Right lobe of liver (tissue), 6 donors: ENCODE measurements at places on chromosomes 11 and 22. TPM values are rescaled to one million over a fixed set of nuclear protein-coding genes. Genes with fewer than 3 reads are reported as not detected.
A peak's percentile ranks its signal among the peaks of the same experiment; 100 is the strongest.

DNA sequence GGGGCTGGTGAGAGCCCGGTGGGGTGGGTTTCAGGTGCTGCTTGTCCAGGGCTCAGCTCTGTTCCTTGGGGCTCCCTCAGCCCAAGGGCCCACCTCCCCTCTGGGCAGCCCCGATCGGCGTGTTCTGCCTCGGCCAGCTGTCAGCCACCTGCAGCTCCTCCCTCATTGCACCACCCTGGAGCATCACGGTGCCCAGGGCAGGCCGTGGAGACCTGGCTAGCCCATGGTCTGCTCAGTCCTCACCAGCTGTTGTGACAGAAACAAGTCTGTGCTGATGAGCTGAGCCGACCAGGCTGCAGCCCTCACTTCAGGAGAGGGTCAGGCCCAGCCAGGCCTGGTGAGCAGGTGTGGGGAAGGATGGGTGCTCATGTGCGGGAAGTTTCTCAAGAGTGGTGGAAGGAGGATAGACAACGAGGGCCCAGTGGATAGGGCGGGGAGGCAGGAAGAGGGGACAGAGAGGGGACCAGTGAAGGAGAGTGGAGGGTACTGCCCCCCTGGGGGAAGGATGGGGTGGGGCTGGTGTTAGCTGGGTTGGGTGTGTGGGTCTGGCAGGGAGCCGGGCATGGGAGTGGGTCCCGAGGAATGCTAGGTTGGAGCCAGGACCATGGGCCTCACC lies 16.5 kb upstream of the RTN4R start:
- no peaks in the 10 kb centered on the region for H3K36me3 ChIP-seq
- no peaks in the 10 kb centered on the region for H3K27me3 ChIP-seq
- H3K4me1 ChIP-seq = peaks cover 3% of the 10 kb centered on the region

The MAP4K2 gene
- 4.2 TPM for total RNA-seq

DNA sequence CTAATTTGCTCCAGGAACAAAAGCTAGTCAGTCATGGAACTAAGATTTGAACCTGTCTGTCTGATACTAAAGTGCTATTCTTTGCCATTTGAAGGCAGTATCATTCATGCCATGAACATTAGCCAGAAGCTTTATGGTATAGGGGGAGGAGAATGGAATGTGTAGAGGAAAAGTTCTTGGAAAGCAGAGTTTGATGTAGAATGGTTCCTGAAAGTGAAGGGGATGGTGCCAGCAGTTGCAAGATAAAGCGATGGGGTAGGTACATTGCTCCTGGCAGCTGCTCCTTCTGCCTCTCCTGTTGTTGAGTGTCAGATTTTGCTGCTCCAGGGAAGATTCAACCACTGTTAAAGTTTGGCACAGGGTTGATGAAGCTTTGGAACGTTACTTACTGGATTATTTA lies 53.4 kb downstream of the ARHGAP42 start:
- H3K27ac ChIP-seq = no peak overlapping the region
- no peaks in the 10 kb centered on the region for H3K4me1 ChIP-seq
- no peaks in the 10 kb centered on the region for H3K27me3 ChIP-seq
- H3K4me3 ChIP-seq = no peak overlapping the region

The MMP8 gene
- not detected for total RNA-seq

The FOLH1 gene
- 17.1 TPM for total RNA-seq

DNA sequence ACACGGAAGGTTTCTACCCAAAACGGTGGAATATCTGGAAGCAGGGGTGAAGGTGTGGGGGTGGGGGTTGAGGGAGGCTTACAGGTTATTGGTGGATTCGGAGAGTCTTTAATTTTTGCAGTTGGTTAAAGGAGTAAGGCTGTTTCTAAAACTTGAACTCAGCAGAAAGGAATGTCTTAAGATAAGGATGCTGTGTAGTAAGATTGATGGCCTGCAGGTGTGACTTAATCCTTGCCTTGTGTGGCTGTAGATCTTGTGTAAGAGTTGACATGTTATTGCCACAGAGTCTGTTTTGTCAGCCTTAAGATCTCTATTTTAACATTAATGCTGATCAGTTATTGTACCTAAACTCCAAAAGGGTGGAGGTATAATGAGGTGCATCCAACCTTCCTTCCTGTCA lies 16.4 kb upstream of the OR6M1 start:
- H3K36me3 ChIP-seq = no peaks in the 10 kb centered on the region
- peak overlapping the region; percentile 14 for H3K27ac ChIP-seq
- no peak for DNase-seq
- no peak overlapping the region for H3K4me3 ChIP-seq
- no peaks in the 10 kb centered on the region for H3K27me3 ChIP-seq

GRCh38 chr22:46462726-46463371 lies 74.6 kb downstream of the CELSR1 start:
- no peak overlapping the region for H3K27ac ChIP-seq
- no peaks in the 10 kb centered on the region for H3K36me3 ChIP-seq
- H3K27me3 ChIP-seq = no peaks in the 10 kb centered on the region
- no peaks in the 10 kb centered on the region for H3K4me1 ChIP-seq
- H3K4me3 ChIP-seq = no peak overlapping the region
- DNase-seq = no peak

The INPP5J gene
- total RNA-seq = 0.49 TPM

DNA sequence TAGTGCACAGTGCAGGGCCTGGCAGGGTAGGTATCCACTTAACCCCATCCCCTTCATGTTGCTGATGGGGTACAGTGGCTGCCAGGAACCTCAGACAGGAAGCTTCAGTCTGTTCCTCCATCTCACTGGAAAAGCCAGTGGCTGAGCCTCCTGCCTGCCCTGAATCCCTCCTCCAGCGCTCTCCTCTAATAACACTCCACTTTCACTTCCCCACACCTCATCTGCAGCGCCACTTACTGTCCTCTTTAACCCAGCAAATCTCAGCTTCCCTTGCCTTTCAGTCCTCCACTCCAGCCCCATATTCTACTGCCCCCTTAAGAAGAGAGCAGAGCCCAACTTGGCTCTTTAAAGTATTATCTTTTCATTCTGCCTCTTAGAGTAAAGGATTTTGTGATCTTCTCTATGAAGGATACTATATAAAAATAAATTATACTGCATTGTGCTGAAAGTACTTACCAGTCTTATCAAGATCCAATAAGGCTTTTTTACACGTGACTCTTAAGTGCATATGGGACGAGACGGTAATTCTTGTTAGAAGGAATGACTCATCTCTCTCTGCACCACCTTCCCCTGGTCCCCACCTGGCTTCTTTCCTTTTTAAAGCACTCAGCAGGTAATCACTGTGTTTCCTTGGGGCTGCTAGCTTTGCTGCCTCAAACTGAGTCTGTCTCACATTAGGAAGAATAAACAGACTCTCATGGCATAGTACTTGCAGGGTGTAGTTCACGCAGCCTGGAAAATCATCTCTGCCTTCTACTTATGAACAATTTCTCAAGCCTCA lies 238.0 kb upstream of the NARS2 start:
- H3K36me3 ChIP-seq = no peaks in the 10 kb centered on the region
- DNase-seq = no peak
- no peaks in the 10 kb centered on the region for H3K4me1 ChIP-seq
- no peak overlapping the region for H3K27ac ChIP-seq

- no peaks in the 10 kb centered on the region for H3K4me1 ChIP-seq
- H3K27ac ChIP-seq = no peak overlapping the region
- H3K36me3 ChIP-seq = no peaks in the 10 kb centered on the region
- no peak for DNase-seq
- H3K4me3 ChIP-seq = no peak overlapping the region
- H3K27me3 ChIP-seq = no peaks in the 10 kb centered on the region
These were observed 7.5 kb downstream of the CLCF1 start for GRCh38 chr11:67365736-67366444.

GRCh38 chr22:37061611-37062375 lies 10.3 kb downstream of the KCTD17 start:
- no peak for DNase-seq
- H3K27me3 ChIP-seq = no peaks in the 10 kb centered on the region
- H3K4me3 ChIP-seq = no peak overlapping the region

The OR51E2 gene
- not detected for total RNA-seq

The SNX32 gene
- 0.16 TPM for total RNA-seq

DNA sequence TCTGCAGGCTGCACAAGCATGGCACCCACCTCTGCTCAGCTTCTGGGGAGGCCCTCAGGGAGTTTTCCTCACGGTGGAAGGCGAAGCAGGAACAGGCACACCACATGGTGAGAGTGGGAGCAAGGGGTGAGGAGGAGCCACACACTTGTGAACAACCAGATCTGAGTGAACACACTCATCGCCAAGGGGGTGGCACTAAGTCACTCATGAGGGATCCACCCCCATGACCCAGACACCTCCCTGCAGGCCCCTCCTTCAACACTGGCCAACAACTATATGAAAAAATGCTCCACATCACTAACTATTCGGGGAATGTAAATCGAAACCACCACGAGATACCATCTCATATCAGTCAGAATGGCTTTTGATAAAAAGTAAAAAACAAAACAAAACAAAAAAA lies 722 bp upstream of the KRTAP5-2 start:
- no peak for DNase-seq
- H3K27me3 ChIP-seq = no peaks in the 10 kb centered on the region
- no peak overlapping the region for H3K4me3 ChIP-seq
- no peaks in the 10 kb centered on the region for H3K4me1 ChIP-seq

The LMO1 gene
- not detected for total RNA-seq

GRCh38 chr11:19493446-19494213 lies 219.0 kb upstream of the NAV2 start:
- no peak overlapping the region for H3K27ac ChIP-seq
- no peak overlapping the region for H3K4me3 ChIP-seq
- DNase-seq = no peak
- H3K4me1 ChIP-seq = no peaks in the 10 kb centered on the region

The C22orf42 gene
- total RNA-seq = not detected

- H3K27me3 ChIP-seq = no peaks in the 10 kb centered on the region
- peak overlapping the region; percentile 87 for H3K27ac ChIP-seq
- no peak overlapping the region for H3K4me3 ChIP-seq
- H3K36me3 ChIP-seq = peaks cover 5% of the 10 kb centered on the region
These were observed 66.0 kb upstream of the PPARA start for GRCh38 chr22:46084376-46084775.

The CTSD gene
- total RNA-seq = 1,329 TPM

The PHLDA2 gene
- not detected for total RNA-seq

- peak; percentile 89 for DNase-seq
- H3K36me3 ChIP-seq = no peaks in the 10 kb centered on the region
- peak overlapping the region; percentile 85 for H3K27ac ChIP-seq
- H3K4me3 ChIP-seq = peak overlapping the region; percentile 89
- H3K27me3 ChIP-seq = no peaks in the 10 kb centered on the region
These were observed 3.8 kb downstream of the SMTN start for GRCh38 chr22:31084811-31085492.

The MCAM gene
- total RNA-seq = 28.7 TPM

DNA sequence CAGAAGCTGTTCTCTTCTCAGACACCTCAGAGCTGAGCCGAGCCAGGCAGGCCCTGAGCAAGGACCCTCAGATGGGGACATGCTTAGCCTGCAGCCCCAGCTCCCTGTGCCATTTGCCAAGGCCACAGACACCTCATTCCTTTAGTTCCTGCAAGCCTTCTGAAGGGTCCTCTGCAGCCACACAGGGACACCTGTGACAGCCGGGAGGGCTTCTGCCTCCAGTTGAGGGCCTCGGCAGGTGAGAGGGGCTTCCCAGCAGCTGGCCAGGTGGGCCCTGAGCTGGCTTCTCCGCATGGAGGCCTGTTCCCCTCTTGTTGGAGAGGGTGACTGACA lies 18.2 kb downstream of the INCENP start:
- no peak overlapping the region for H3K27ac ChIP-seq
- DNase-seq = no peak

- H3K4me3 ChIP-seq = no peak overlapping the region
- H3K27me3 ChIP-seq = no peaks in the 10 kb centered on the region
- H3K36me3 ChIP-seq = no peaks in the 10 kb centered on the region
- peak overlapping the region; percentile 38 for H3K27ac ChIP-seq
These were observed 109.9 kb downstream of the CSNK2A3 start for GRCh38 chr11:11243209-11243589.

- no peaks in the 10 kb centered on the region for H3K36me3 ChIP-seq
- H3K4me3 ChIP-seq = no peak overlapping the region
- no peaks in the 10 kb centered on the region for H3K27me3 ChIP-seq
- H3K27ac ChIP-seq = no peak overlapping the region
- no peak for DNase-seq
- H3K4me1 ChIP-seq = no peaks in the 10 kb centered on the region
These were observed 76.1 kb upstream of the LIN7C start for GRCh38 chr11:27582621-27583020.

GRCh38 chr11:127709960-127710359 lies 709.4 kb upstream of the KIRREL3 start:
- no peak overlapping the region for H3K27ac ChIP-seq
- H3K27me3 ChIP-seq = no peaks in the 10 kb centered on the region
- DNase-seq = no peak
- no peaks in the 10 kb centered on the region for H3K36me3 ChIP-seq

GRCh38 chr11:36478700-36479329 lies 31.3 kb downstream of the TRAF6 start:
- no peaks in the 10 kb centered on the region for H3K27me3 ChIP-seq
- H3K4me1 ChIP-seq = no peaks in the 10 kb centered on the region
- peaks cover 3% of the 10 kb centered on the region for H3K36me3 ChIP-seq
- no peak overlapping the region for H3K4me3 ChIP-seq

The MOGAT2 gene
- 164 TPM for total RNA-seq

DNA sequence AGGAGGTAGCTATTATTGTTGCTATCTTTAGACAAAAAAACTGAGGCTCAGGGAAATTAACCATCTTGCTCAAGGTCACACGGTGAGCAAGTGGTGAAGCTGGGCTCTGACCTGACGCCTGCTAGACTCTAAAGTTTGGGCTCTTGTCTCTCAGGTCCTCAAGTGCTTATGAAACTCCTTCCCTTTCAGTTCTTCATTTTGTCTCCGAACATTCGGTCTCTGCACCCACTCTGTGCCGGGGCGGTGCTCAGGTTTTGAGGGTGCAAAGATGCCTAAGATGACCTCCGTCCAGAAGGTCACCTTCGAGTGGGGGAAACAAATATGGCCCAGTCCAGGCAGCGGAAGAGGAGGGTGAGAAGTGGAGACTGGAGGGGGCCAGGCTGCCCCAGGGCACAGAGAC lies 16.0 kb downstream of the OVOL1 start:
- H3K4me3 ChIP-seq = no peak overlapping the region
- H3K4me1 ChIP-seq = no peaks in the 10 kb centered on the region
- H3K27ac ChIP-seq = no peak overlapping the region

DNA sequence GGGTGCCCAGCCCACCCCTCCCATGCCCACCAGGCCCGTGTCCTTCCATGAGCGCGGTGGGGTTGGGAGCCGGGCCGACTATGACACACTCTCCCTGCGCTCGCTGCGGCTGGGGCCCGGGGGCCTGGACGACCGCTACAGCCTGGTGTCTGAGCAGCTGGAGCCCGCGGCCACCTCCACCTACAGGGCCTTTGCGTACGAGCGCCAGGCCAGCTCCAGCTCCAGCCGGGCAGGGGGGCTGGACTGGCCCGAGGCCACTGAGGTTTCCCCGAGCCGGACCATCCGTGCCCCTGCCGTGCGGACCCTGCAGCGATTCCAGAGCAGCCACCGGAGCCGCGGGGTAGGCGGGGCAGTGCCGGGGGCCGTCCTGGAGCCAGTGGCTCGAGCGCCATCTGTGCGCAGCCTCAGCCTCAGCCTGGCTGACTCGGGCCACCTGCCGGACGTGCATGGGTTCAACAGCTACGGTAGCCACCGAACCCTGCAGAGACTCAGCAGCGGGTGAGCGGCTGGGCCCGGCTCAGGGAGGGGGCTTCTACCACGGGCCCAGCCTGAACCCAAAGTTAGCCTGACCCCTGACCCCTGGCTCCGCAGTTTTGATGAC lies 3.0 kb downstream of the PKP3 start:
- H3K4me1 ChIP-seq = no peaks in the 10 kb centered on the region
- no peaks in the 10 kb centered on the region for H3K27me3 ChIP-seq
- H3K36me3 ChIP-seq = no peaks in the 10 kb centered on the region
- H3K27ac ChIP-seq = no peak overlapping the region
- no peak for DNase-seq
